ENCODE measurements at places on chromosomes 4 and X.

GRCh38 chr4:159551281-159551680 is 448.4 kb downstream of the RAPGEF2 start:
- DNase-seq: no peak

GRCh38 chr4:101345596-101346350 is 1.6 kb downstream of the PPP3CA start:
- peak; percentile 87 for DNase-seq

GRCh38 chrX:11741574-11741973 is 16.5 kb upstream of the MSL3 start:
- no peak for DNase-seq

DNA sequence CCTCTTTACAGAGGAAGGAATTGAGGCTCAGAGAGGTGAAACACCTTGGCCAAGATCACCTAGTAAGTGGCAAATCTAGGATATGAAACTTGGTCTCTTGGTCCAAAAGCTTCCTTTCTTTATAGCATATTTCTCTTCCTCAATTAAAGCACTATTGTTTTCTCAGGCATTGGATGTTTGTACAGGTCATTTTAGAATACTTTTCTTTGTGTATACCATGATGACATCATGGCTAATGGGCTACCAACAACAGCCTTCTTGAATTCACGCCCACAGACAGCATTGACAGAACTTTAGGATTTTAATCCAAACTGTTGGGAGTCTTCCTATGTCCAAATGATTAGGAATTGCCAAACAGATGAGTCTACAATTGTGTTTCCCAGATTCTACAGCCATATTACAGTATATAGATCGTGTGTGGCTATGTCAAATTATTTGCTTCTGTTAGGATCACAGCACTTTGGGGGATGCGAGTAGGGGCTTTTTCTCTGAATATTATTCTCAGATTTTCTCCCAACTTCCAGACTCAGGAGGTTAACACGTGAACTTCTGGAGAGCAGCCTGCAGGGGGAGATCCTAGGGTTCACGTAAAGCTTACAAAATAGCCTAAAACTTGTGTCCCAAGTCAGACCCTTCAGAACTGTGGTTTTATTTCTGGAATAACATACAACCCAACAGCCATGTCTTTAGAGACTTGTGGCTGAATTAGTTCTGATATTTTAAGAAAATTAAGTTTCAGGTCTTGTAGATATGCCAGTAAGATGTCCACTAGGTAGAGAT is 191.8 kb downstream of the SHROOM3 start:
- DNase-seq: no peak

DNA sequence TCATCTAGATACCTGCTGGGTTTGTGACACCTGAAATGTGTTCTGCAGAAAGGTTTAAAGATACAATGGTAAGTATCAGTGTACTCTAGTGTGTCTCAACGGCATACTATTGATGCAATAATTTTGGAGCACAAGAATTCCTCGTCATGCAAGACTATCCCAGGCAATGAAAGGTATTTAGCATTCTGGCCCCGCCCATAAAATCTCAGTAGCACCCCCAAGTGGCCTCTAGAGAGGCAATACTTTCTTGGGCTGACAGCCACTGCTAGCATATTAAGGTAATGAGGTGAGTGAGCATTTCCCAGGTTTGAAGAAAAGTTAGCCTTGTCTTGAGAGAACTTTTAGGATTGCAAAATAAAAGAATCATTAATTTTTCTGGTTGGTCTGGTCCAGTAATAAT is 24.0 kb downstream of the TAB3 start:
- no peak for DNase-seq

DNA sequence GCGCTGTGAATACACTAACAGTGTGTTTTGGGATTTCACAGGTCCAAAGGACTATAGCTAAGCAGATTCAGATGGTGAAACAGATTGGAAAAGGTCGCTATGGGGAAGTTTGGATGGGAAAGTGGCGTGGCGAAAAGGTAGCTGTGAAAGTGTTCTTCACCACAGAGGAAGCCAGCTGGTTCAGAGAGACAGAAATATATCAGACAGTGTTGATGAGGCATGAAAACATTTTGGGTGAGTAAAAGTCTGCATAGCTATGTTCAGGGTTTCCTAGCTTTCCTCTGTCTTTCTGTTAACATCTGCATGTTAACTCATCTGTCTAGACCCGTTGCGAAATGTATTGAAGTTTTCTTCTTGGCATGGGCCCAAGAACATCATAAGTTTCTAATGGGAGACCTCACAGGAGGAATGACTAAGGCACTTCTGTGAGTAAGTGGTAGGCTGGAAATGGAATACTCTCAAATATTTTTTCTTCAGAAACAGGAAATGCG is 372.1 kb downstream of the BMPR1B start:
- peak; percentile 58 for DNase-seq

- DNase-seq: no peak
Measured at GRCh38 chr4:78612398-78613178, 61.0 kb downstream of the ANXA3 start.

DNA sequence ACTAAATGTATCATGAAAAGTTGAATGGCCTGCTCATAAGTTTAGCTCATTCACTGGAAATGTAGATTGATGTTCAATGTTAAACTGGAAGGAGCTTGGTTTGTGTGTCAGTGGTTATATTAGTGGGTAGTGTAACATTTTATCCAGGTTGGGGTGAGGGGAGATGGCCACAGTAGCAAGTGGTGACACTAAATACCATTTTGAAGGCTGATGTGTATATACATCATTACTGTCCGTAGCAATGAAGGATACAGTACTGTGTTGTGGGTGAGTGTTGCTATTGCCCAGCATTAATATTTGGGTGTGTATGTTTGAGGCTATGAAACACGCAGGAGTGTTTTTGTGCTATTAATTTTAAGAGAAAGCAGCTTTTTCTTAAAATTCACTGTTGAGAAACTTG is 6.3 kb downstream of the HMGB3 start:
- DNase-seq: no peak

DNA sequence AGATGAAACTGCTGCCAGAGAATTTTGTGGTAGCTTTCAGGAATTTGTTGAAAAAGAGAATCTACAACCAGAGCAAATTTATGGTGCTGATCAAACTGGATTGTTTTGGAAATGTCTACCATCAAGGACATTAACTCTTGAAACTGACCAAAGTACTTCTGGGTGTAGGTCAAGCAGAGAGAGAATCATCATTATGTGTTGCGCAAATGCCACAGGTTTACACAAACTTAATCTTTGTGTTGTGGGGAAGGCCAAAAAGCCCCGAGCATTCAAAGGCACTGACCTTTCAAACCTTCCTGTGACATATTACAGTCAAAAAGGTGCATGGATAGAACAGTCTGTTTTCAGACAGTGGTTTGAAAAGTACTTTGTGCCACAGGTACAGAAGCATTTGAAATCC is 2.1 kb downstream of the TIGD2 start:
- DNase-seq: no peak

- DNase-seq: no peak
Measured at GRCh38 chr4:10495651-10496050, 38.4 kb upstream of the ZNF518B start.

- no peak for DNase-seq
Measured at GRCh38 chrX:44705817-44706551, 137.8 kb upstream of the DUSP21 start.

GRCh38 chr4:137129441-137129840 is 402.9 kb downstream of the PCDH18 start:
- no peak for DNase-seq

GRCh38 chr4:16952462-16952871 is 54.0 kb upstream of the LDB2 start:
- DNase-seq: no peak

DNA sequence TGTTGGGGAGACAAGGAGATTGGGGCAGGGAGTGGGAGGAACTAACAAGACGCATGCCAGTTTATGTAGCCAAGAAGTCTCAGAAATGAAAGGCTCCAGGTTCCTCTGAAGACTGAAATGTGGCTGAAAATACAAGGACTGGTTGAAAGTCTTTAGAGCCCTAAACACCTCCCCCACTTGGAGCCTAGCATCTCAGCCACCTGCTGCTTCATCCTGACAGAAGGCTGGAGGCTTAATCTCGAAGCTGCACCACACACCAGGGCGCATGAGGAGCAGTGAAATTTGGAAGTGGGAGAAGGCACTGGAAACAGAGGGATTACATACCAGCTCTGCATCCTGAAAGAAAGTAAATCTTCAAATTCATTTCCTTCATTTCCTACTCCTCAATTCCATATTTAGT is 160.7 kb upstream of the FTHL17 start:
- no peak for DNase-seq

GRCh38 chr4:83334425-83335241 is at the start of gene HPSE:
Gene HPSE (minus strand): TSS chr4:83334848. CDS start chr4:83334782, 66 bp downstream.
- peak; percentile 75 for DNase-seq

GRCh38 chr4:31022702-31023101 is 302.5 kb downstream of the PCDH7 start:
- DNase-seq: no peak

DNA sequence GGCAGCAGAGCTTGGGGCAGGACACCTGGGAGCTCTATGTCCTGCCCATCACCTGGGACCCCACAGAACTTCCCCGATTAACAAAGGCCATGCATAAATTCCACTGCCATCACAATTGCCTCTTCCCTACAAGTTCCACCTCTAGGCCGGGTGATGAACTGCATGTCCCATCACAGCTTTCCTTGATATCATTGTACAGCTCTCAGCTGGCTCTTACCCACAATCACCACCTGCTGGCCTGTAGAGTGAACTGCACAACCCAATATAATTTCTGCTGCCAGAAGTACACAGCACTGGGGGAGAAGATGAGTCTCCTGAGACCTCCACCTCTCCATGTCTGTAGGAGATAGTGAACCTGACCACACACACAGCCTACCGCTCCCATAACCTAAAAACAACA is 285.0 kb upstream of the AADAT start:
- DNase-seq: no peak

DNA sequence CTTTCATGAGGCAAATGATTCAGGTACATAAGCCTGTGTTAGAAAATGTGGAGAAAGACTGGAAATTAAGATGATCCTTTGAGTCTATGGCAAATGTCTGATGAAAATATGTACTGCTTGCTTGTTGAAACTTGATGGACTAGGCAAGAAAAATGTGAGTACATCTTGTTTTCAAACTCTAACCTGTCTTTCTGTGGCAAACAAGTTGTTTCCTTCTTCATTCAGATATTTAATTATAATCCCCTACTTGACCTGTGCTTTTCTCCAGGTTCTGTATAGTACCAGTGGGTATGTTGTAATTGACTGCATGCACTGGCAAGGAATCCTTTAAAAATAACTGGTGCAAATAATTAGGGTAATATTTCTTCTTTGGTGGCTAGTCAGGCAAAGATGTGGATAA is 136.7 kb downstream of the ARHGAP24 start:
- DNase-seq: no peak

DNA sequence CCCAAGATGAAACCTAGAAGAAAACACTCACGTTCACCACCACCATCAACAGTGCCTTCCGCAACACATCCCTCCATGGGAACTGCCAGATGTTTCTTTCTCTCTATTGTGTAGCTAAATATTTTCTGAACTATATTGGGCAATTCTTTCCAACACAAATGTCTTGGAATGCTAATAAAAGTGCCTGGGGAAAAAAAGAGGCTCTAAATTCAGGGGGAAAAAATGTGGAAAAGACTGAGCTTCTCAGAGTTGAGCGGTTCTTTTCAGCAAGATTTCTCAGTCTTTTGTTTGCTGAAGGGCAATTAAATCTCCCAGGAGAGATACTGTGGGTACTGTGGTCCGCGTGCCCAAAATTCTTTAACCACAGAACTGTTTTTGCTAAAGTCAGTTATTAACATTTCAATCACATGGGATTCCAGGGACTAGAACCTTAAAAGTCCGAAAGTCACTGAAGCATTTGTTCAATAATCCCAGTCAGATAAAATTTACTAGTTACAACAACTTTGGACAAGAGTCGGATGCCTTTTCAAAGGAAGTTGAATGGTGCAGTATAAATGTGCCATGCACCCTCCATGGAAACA is 51.9 kb upstream of the DHRSX start:
- DNase-seq: peak; percentile 33

DNA sequence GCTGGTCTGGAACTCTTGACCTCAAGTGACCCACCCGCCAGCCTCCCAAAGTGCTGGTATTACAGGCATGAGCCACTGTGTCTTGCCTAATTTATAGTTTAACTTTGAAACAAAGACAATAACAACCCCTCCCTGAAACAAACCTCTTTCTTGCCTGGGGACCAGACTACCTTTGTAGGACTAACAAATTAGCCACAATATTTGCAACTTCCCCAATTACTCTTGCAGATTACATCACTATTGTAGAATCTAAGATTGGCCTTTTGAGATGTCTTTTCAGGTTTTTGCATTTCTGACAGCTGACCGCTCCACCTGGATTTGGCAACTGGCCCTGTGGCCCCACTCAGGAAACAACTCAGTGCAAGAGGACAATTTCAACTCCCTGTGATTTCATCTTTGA is 84.8 kb downstream of the AKAP4 start:
- no peak for DNase-seq

- DNase-seq: no peak
Measured at GRCh38 chr4:101501421-101501820, 154.1 kb upstream of the PPP3CA start.

DNA sequence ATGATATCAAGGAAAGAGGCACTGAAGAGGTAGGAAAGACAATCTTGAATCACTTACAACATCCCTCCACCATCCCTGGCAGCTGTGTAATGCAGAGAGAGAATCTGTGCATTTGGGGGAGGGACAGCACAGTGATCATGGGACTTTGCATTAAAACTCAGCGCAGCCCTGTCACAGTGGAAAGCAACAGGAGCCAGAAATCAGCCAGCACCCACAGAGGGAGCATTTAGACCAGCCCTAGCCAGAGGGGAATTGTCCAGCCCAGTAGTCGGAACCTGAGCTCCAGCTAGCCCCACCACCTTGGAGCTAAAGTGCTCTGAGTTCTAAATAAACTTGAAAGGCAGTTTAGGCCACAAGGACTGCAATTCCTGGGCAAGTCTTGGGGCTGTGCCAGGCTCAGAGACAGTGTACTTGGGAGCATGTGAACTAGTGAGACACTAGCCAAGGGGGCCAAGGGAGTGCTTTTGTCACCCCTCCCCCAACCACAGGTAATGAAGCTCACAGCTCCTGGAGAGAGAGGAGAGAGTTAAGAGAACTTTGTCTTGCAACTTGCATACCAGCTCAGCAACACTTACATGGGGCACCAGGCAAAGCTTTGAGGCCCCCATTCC is 83.9 kb upstream of the FAM241A start:
- DNase-seq: no peak

GRCh38 chrX:124086411-124086810 is 124.9 kb downstream of the STAG2 start:
- no peak for DNase-seq

GRCh38 chrX:8242431-8243020 is 71.5 kb upstream of the VCX2 start:
- no peak for DNase-seq

GRCh38 chrX:10769195-10769594 is 148.8 kb upstream of the MID1 start:
- no peak for DNase-seq

- DNase-seq: peak; percentile 77
Measured at GRCh38 chr4:55321707-55322264, 24.3 kb upstream of the SRD5A3 start.

DNA sequence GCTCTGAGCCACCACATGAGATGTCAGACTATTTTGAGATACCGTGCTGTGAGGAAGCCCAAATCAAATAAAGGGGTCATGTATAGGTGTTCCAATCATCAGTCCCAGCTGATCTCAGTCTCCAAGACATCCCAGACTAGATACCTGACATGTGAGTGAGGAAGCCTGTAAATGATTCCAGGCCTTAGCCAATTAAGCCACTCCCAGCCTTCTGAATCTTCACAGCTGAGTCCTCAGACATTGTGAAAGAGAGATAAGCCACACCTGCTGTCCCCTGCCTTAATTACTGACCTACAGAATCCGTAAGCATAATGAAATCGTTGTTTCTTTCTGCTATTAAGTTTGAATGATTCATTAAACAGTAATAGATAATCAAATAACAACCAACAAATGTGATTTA is 671.4 kb downstream of the ZNF674 start:
- DNase-seq: no peak
